ENCODE measurements at places on chromosomes 4 and X.

- DNase-seq, result no peak
Measured at GRCh38 chrX:97740044-97740443, 856.3 kb downstream of the RPA4 start.

DNA sequence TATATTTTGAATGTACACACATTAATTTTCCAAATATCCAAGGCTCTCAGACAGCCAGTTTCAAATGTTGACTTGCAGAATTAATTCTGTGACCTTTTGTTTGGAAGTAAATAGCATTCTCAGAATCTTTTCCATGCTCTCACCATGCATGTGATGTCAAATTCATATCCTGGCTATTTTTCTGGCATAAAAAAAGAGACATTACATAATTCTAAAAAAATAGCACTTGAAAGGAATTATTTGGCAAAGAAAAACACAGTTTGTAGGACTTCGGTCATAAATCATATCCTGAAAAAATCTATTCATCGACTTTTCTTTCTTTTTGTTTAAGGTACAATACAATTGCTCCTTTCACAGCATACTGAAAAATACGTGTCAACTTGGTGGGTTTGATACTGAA is 111.2 kb downstream of the GLRA3 start:
- no peak for DNase-seq

- no peak for DNase-seq
Measured at GRCh38 chrX:24248042-24248441, 65.8 kb downstream of the SUPT20HL2 start.

GRCh38 chr4:120319046-120319767 is 252.6 kb upstream of the MAD2L1 start:
- DNase-seq, result no peak

DNA sequence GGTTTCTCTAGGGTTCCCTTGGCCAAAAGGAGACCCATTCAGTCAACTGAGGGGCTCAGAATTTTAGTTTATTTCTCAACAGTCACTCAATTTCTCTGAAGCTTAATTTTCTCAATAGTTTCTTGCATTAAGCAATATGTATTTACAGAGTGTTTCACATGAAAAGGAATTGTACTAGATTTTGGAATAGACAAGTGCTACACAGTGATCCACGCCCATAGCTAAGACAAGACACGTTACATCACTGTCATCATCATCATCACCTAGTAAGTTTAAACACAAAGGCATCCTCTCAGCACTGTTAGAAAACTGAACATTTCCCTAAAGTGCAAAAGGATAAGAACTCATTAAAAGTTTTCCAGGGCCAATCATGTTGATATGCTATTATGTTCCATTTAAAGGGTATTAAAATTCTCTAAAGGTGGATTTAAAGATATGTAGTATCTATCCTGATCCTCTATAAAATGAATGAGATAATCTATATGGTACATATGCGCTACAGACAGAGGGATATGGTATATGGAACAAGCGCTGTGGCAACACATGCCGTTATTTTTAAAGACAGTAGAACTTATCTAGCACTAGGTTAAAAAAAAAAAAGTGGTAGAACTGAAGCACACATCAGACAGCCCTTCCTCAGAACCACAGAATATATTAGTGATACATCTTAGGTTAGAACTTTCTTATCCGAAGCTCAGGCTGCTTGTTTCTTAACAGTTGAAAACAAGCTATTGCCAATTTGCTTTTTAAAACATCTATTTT is 12.1 kb downstream of the PPA2 start:
- no peak for DNase-seq

DNA sequence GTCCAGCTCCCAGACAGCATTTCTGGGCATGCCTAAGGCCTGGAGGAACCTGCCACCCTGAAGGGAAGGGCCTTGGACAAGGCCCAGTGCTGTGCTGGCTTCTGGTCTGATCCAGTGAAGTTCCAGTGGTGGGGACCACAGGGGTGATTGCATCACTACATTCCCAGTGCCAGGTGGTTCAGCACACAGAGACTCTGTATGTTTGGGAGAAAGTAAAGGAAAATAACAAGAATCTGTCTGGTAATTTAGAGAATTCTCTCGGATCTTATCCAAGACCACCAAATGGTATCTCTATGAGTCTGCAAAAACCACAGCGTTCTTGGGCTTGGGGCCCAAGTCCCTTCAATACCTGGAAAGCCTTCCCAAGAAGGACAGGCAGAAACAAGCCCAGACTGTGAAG is 131.8 kb upstream of the MAD2L1 start:
- no peak for DNase-seq

DNA sequence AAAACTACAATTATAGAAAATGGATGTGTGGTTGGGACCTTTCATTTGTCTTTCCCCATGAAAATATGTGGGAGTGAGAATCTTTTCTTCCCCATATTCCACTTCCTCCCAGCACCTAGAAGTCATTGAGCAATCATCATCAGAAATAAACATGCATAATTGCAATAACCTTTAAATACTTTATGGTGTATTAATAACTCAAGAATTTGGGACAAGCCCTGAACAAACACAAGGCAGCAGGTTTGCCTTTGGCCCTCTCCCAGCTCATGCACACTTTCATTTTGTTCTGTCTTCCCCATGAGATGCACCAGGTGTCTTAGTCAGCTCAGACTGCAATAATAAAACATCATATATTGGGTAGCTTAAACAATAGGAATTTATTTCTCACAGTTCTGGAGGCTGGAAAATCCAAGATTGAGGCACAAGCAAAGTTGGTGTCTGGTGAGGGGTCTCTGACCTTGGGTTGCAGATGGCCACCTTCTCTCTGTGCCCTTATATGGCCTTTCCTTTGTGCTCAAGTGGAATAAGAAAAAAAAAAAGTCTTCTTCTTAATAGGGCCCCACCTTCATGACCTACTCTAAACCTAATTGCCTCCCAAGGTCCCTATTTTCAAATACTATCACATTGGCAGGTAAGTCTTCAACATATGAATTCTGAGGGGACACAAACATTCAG is 34.7 kb upstream of the TMEM184C start:
- DNase-seq, result no peak

- DNase-seq, result no peak
Measured at GRCh38 chr4:5918331-5918985, 25.6 kb upstream of the CRMP1 start.

- no peak for DNase-seq
Measured at GRCh38 chr4:30783751-30784150, 63.6 kb downstream of the PCDH7 start.

- no peak for DNase-seq
Measured at GRCh38 chr4:25144870-25145481, 15.3 kb downstream of the SEPSECS start.

DNA sequence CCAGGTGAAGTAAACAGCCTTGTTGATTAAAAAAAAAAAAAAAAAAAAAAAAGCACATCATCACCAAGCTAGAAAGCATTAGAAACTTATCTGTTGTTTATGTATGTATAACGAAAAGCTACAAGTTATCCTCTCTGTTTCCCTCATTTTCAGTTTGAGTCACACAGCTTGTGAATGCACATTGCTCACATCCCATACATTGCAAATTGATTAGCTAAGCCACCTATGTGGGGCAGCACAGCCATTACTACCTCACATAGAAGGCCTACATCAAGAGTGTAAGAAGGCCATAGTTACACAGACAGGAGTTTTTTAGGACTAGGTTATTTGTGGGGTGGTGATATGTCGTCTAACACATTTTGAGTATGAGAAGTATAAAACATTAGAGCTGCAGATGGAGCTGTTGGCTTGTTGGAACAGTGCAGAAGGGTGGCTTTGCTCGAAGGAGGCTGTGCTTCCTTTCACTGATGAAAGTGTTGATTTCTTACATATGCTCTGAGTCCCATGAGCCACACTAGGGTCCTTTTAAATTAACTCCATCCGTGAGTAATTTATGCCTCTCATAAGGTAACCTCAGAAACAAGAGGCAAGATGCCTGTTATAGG is 431.6 kb downstream of the GABRG1 start:
- DNase-seq, result no peak

GRCh38 chrX:14899607-14900006 is 26.4 kb downstream of the MOSPD2 start:
- no peak for DNase-seq

DNA sequence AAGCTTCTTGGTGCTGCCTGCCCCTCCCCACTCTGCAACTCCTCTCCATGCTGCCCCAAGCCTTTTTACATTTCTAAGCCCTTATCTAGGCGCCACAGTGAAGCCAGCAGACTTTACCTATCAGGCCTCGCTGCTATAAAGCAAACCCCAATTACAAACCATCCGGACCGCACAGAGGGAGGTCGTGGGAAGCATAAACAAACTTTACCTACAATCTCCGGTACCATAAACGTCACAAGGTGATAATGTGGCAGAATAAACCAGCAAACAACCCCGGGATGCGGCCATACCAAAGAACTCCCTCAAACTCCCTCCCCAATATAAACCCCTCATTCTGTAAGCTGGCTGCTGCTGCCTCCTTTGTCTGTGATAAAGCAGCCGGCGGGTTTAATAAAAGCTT is 54.0 kb upstream of the ZCCHC13 start:
- DNase-seq, result no peak

GRCh38 chrX:43176686-43177085 is 398.7 kb upstream of the PPP1R2C start:
- DNase-seq, result no peak

GRCh38 chrX:12197030-12197429 is 58.8 kb downstream of the FRMPD4 start:
- no peak for DNase-seq

DNA sequence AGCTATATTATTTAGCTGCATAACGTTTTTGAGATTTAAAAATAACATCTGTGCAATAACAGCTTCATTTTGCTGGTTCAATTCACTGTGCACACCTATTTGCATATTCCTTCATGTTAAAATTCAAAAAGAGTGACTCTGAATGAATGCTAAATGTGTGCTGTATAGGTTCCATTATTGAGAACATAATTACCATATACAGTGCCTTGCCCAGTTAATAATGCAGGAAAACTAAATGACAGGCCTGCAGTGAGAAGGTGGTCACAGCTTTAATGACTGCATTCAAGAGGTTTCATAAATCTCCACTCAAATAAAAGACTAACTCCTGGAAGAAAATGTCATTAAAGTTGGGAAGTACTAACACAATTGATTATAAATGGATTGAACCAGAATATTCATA is 1183.2 kb upstream of the ADGRL3 start:
- no peak for DNase-seq

DNA sequence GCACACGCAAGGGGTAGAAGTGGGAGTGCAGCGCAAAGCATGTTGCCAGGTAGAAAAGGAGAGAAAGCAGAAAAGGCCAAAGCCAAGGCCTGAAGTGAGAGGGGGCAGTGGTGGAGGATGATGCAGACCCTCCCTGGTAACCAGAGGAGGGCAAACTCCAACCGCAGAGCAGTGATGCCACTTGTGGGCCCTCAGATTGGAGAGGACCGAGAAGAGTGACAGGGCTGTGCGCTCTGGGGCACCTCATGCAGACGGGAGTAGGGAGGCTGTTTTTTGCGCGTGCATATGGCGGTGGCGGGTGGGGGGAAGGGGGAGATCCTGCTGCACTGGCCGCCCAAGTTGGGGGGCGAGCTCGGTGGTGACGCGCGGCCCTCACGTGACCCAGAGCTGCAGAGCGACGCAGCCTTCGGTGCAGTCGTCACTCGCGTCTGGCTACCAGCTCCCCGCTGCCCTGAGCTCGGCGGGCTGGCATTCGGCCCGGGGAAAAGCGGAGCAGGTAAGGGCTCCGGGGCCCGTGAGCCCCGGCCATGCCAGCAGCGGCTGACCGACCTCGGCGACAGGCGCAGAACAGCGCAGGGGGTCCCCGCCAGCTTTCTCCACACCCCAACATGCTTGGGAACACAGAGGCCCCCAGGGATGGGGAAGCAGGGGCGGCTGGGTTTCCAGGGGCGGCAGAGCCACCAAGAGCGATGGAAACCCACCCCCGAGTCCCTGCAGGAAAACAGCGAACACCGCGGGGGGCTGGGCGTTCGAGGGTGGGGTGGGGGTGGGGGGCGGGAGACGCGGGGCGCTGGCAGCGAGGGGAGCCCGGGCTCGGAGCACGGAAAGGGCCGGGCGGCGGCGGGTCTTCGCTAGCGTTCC is at the start of gene BEX3:
Gene BEX3 (plus strand): TSS at position 421 of the 861 bp plus-strand sequence. CDS start 984 bp downstream, outside the sequence.
- peak; percentile 21 for DNase-seq

DNA sequence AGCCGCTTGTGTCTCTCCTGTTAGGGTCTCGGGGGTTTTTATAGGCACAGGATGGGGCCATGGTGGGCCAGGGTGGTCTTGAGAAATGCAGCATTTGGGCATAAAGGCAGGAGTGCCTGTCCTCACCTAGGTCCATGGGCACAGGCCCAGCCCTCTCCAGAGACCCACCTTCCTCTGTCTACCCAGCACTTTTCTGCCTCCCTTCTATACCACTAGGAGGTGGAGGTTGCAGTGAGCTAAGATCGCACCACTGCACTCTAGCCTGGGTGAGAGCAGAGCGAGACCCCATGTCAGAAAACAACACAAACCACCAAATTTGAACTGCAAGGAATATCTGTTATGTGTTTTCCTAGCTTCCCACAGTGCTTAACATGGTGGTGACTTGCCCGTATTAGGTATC is 38.0 kb downstream of the MOB1B start:
- DNase-seq, result no peak

DNA sequence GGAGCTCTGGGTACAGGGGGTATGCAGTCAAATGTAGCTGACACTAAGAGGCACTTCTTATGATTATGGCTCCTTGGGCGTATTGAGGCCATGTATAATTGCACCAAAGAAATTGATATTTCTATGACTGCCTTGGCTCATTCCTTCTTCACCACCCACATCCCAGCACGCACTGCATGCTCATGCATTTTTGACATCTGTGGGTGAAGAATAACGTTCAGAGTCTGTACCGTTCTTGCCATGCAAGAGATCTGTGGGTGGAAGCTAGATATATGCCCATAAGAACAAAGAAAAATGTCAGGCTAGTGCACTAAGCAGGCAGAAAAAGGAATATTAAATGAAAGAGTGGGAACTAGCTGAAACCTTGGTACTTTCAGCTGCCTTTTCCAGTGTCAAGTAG is 93.4 kb downstream of the EMCN start:
- DNase-seq, result no peak

- no peak for DNase-seq
Measured at GRCh38 chr4:156137679-156138473, 184.2 kb upstream of the CTSO start.

DNA sequence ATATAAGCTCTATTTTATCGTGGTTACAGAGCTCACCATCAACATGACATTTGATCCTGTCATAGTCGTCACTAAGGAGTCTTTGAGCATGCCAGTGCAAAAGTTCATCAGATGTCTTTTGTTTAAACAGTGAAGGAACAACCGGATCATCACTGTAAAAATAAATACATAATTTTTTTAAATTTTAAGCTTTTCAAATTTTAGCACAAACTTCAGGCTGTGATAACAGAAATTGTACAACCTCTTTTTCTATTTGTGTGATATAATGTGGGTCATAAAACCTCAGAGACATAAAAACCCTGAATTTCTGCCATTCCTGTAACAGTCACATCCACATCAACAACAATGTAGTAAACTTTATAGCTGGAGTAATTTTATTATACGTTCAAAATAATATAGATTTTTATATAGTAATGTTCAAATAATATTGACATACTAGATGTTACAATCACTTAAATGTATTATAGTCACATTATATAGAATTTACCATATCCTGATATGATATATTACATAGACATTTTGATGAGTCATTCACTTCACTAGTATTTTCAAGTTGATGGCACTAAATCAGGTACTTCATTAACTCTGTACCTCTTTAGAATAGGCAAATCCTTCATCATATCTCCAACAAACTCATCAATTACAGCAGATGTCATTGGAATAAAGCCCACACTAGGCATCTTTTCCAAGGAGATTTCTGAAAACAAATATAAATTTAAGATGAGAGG is 47.7 kb downstream of the DDX60L start:
- no peak for DNase-seq

Measured in activated naive CD4-positive, alpha-beta T cell treated with Interleukin-2 at 50 U/mL for 16 hours (primary cell).